Muscle of leg (tissue), 16 donors: ENCODE measurements at places on chromosomes 2 and 18.

DNA sequence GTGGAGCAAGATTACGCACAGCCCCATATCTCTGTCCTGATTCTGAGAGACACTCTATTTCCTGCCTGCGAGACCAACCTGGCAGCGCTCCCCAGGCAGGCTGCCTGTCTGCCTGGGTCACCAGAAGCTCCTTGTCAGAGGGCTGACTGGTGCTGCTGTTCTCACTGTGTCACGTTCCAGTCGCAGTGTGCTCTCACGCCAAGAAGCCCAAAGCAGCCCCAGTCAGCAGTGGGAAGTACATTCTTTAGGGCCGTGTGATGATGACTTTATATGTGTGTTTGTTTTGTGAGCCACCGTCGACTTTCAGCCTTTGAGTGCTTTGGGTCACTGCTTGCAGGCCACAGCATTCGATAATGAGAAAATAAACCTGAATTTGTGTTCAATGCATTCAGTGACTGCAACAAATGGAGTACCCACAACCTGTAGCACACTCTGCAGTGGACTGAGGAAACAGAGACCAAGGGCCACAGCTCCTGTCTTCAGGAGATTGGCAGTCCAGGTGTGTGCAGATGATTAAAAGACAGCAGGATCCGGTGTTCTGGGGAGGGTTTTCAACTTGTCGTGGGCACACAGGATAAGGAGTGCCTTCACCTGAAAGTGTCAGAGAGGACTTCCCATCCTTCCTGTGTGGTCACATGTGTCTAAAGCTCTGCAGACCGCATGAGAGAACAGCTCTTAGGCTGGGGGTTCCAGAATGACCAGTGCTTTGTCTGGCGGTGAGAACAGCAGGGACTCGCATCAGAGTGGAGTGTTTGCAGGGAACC lies 4.8 kb downstream of the TNFRSF11A start:
- peak; percentile 21 for DNase-seq

DNA sequence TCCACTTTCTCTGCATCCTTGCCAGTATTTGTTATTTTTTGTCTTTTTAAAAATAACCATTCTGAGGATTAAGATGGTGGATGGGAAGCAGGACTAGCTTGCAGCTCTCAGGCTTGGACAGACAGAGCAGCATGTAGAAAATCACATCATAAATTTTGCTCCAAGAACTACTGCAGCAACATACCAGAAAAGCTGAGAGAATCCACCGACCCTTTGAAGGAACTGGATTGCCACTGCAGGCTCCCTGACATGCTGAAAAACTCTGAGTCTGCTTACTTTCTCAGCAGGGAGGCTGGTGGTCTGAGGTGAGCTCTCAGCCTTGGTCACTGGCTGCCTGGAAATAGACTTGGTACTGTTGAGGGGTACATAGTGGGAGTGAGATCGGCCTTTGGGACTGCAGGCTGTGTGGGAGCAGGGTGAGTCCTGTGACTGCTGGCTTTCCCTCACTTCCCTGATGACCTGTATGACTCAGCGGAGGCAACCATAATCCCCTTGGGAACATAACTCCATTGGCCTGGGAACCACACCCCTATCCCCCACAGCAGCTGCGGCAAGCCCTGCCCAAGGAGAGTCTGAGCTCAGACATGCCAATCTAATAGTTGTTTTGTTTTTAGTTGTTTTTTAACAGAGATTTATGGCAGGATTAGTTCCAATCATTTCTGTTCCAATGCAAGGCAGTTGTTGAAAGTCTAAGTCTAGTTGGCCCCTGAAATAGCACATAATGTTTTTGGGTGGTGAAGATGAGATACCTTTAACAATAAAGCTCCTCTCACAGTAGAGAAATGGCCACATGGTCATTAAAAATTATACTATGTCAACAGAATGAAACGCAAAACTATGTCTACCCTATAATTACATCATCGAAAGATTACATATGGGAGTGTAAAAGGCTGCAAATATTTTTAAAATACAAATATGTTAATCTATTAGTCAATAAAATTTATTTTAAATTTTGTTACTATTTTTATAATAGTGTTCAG lies 414.2 kb upstream of the CHAC2 start:
- peak; percentile 23 for DNase-seq

- no peak for DNase-seq
Measured at GRCh38 chr2:64213532-64214275, 69.5 kb upstream of the PELI1 start.

GRCh38 chr18:23356915-23357601 lies 96.0 kb upstream of the RIOK3 start:
- DNase-seq, result peak; percentile 95

- no peak for DNase-seq
Measured at GRCh38 chr18:39793609-39794008, 2161.4 kb upstream of the PIK3C3 start.

DNA sequence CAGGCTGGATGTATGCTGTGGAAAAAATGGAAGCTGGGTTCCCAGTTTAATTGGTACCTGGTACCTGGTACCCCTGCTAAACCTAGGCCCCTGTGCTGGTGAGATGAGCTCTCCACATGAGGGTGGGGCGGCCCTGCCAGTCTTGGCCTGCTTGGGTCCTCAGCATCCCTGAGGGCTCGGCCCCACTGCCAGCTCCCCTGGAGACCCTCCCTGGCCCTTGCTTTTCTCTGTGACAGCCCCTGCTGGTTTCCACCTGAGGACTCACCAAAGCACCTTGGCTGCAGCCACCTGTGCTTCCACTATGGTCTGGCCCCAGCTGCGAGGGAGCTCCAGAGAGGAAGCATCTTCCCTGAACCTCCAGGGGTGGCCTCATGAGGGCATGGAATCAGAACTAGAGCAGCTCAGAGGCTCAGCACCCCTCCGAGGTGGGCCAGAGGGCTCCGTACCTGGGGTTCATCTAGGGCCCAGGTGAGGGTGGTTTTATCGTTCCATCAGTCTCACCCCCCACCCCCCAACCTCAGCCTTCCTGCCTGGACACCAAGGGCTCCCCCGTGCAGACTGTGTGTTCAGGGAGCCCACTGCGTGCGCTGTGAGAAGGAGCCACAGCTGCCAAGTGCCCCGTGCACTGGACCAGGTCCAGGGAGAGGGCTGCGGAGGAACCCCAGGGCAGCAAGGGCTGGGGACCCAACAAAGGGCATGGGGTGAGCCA lies 23.7 kb upstream of the HDAC4 start:
- no peak for DNase-seq

DNA sequence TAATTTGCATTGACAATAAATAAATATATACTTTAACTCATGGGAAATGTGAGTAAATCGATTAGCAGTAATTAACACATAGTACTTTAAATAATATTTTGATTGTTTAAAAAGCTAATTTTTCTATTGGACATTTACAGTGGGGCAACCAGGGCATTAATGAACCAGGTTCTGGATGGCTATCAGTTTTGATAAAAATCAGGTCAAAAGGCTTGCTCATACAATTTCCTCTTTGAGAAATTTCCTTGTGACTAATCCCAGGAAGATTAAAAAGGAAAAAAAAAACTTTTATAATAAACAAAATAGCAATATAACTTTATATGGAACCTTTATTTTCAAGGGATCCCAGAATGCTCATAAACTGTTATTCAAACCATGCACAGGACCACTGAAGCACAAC lies 497.2 kb upstream of the ZEB2 start:
- DNase-seq, result no peak

- no peak for DNase-seq
Measured at GRCh38 chr2:240637116-240637900, 12.0 kb downstream of the GPR35 start.
